ENCODE measurements at places on chromosomes 3 and 15. TPM values are rescaled to one million over a fixed set of nuclear protein-coding genes. Genes with fewer than 3 reads are reported as not detected.

MEX3B gene
- total RNA-seq = 4.0 TPM

NEO1 gene
- total RNA-seq = 34.3 TPM

CFAP92 gene
- total RNA-seq = not detected

RTP4 gene
- total RNA-seq = not detected

ADAMTSL3 gene
- 0.25 TPM for total RNA-seq

WDR73 gene
- 37.7 TPM for total RNA-seq

PARP3 gene
- total RNA-seq = 8.5 TPM

CD200R1 gene
- 0.08 TPM for total RNA-seq

HESX1 gene
- not detected for total RNA-seq

PDZRN3 gene
- not detected for total RNA-seq

SCAP gene
- 31.2 TPM for total RNA-seq

MUC20 gene
- 0.51 TPM for total RNA-seq

COPB2 gene
- 62.4 TPM for total RNA-seq

CPNE9 gene
- 0.10 TPM for total RNA-seq

Measured in A549 treated with RU486 at 1 μM for 4 hours (cell line).